NCI-H226 (cell line): ENCODE measurements at places on chromosomes 3 and 15.

DNA sequence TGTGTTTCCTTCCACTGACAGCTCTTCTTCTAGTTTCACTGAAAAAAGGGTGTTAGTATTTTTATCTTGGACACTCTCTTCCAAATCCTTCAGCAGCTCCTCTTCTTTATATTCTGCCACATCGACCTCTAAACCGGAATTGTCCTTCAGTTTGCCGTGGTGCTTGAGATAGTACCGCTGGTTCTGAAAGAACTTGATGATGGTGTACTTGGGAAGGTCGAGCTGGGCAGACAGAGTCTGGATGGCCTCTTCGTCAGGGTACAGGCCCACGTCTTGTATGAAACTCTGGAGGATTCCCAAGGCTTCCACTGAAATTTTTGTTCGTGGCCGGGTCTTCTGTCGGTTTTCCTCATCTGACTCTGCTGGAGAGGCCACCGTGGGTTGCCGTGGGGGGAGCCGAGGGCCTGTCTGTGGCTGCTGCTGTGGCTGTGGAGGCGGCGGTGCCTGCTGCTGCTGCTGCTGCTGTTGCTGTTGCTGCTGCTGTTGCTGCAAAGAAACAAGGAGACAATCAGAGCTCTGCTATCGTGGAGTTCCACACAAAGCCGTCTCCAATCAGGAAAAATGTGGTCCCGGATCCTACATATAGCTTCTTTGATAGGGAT lies 75.8 kb downstream of the SATB1 start:
- no peak for DNase-seq

GRCh38 chr3:65605876-65606432 lies 432.8 kb downstream of the MAGI1 start:
- DNase-seq, result no peak

- no peak for DNase-seq
These were observed 581 bp downstream of the SH3BP5 start for GRCh38 chr3:15331606-15332404.

GRCh38 chr3:7700539-7700938 lies 801.1 kb upstream of the LMCD1 start:
- no peak for DNase-seq

GRCh38 chr3:4850928-4851265 lies 128.3 kb upstream of the BHLHE40 start:
- no peak for DNase-seq

- DNase-seq, result no peak
These were observed 85.4 kb upstream of the BOC start for GRCh38 chr3:113125951-113126350.

DNA sequence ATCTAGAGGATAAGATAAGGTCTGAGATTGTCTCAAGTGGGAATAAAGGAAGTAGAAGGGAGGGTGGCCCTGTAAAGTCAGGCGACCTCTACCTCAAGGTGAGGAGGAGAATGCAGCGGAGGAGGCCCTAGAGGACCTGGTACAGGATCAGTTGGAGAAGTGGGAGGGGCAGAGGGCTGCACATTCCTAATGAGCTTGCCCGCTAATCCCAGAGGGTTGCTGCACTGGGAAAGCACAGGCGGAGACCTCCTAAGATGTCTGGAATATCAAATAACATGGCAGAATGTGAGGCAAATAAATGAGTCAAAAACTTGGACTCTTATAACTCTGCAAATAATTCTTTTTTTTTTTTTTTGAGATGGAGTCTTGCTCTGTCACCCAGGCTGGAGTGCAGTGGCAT lies 30.2 kb upstream of the VPS8 start:
- DNase-seq, result no peak
